ENCODE measurements at places on chromosomes 5 and 9.

- no peak for DNase-seq
Measured at GRCh38 chr9:136219276-136219675, 14.3 kb upstream of the LHX3 start.

GRCh38 chr9:72327631-72328030 lies 37.4 kb downstream of the ZFAND5 start:
- no peak for DNase-seq

DNA sequence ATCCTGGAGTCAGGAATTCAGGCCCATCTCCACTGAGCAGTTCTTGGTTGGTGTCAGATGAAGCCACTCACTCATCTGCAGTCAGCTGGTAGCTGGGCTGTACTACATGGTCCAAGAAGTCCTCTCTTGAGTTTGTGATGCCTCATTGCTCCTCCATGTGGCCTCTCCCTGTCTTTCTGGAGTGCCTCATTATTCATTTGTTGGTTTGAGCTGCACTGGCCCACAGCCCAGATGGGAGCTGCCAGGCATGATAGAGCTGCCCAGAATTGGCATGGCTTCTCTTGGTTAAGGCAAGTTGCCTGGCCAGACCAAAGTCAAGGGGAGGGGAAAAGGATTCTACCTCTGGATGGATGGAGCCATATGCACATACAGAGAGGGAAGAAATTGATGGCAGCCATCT lies 8.0 kb downstream of the PTCD2 start:
- no peak for DNase-seq

GRCh38 chr5:178288401-178289368 lies 56.1 kb upstream of the PHYKPL start:
- no peak for DNase-seq

GRCh38 chr9:74770508-74771261 lies 117.0 kb downstream of the TRPM6 start:
- no peak for DNase-seq

All from cortex of kidney (tissue), 1 donor.